NCI-H1092 (cell line): ENCODE measurements at places on chromosomes 16 and 17.

DNA sequence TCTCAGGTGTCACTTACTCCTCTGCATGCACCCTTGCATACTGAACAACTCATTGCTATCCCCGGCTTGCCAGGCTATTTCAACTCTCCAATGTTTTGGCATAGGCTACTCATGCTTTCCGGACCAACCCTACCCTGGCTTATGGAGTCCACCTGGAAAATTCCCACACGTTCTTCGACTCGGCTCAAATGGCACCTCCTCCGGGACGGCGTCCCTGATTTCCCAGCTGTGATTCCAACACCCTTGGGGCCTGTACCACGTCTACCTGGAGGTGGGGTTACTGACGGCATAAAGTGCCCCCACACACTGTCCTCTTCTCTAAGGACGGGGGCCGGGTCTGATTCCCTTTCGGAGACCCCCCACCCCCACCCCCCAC, 498 bp downstream of the SMYD4 start:
- DNase-seq: no peak

DNA sequence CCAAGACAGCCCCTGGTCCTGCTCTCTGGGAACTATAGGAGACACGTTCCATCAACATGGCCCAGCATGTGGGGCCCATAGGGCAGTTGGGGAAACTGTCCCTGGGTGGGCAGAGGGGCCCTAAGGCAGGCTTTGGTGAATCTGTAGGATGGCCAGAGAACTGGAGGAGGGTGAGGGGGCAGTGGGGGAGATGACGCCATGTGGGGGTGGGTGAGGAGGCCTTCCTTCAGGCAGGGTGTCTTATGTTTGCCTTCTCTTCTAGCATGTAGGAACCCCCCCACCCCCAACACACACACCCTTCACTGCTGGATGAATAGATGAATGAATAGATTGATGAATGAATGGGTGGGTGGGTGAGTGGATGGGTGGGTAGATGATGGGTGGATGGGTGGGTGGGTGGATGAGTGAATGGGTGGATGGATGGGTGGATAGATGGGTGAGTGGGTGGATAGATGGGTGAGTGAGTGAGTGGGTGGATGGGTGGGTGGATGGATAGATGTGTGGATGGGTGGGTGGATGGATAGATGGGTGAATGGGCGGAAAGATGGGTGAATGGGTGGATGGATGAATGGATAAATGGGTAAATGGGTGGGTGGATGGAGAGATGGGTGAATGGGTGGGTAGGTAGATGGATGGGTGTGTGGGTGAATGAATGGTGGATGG, 2.5 kb upstream of the CBFA2T3 start:
- DNase-seq: no peak

DNA sequence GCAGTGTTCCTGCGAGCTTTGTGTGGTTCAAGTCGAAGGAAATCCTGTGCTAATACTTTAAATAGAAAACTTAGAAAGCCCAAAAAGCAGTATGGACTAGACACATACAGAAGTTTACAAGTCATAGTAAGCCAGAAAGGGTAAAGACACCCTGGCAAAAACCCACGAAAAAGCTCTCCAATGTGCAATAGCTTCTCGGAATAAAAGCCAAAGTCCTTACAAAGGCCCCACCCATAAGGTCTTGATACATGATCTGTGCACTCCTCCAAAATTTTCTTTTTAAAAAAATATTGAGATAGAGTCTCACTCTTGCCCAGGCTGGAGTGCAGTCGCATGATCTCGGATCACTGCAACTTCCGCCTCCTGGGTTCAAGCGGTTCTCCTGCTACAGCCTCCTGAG, 10.3 kb downstream of the C16orf86 start:
- DNase-seq: no peak

- DNase-seq: no peak
Observed at GRCh38 chr16:88009563-88010342, 58.5 kb downstream of the BANP start.

DNA sequence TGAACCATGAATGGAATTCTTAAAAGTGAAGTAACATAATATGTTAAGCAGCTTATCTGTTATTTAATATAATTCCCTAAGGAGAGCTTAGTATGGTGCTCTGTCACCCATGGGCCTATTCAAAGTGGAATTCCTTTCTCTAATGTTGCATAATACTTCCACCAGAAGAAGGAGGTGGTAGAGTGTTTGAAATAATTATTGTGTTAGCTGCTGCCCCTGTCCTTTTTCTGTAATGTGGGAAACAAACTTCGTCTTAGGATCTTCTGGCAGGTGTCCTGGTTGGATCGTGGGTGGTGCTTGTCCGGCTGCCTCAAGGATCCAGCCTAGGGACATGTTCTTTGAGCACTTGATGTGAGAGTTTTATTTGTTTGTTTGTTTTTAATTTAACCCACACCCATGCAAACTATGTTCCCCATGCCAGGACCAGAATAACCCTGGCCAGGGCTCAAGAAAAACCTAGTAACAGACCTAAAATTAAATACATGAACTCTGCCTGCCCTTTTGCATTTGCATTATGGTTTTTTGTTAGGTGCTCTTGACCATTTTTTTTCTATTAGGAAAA, 46.1 kb downstream of the ZNRF1 start:
- no peak for DNase-seq

DNA sequence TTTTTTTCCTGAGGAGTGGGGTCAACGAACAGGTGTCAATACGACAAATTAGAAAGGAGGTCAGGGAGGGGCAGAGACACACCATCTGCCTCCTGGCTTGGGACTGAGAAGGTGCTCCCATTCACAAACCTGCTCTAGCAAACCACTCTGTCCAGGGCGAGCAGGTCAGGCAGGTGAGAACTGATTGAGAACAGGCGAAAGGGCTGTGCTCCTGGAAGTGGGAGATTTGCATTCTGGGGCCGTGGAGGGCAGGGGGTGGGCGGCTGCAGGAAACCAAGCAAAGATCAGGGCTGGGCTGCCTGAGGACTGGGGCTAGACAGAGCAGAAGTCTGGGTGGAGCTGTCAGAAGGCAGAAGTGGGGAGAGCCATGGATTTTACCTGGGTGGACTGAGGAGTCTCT, 98.9 kb upstream of the NLRP1 start:
- DNase-seq: no peak

DNA sequence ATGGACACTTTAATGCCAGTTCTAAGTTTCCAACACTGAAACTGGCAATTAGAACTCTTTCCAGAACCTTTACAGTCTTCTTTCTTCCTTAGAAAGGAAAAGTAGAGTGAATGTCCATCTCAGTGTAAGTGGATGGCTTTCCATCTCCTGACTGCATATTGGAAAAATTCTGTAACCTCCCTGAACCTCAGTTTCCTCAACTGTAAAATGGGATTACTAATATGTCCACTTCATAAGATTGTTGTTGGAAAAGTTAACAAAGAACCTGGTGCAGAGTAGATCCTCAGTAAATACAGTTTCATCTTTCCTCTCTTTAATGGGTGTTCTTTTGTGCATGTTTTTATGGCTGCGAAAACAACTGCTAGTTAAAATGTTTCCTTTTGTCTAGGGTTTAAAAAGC, 2.6 kb downstream of the TMEM98 start:
- no peak for DNase-seq

GRCh38 chr17:28841901-28842281, 699 bp downstream of the FAM222B start:
- DNase-seq: no peak

DNA sequence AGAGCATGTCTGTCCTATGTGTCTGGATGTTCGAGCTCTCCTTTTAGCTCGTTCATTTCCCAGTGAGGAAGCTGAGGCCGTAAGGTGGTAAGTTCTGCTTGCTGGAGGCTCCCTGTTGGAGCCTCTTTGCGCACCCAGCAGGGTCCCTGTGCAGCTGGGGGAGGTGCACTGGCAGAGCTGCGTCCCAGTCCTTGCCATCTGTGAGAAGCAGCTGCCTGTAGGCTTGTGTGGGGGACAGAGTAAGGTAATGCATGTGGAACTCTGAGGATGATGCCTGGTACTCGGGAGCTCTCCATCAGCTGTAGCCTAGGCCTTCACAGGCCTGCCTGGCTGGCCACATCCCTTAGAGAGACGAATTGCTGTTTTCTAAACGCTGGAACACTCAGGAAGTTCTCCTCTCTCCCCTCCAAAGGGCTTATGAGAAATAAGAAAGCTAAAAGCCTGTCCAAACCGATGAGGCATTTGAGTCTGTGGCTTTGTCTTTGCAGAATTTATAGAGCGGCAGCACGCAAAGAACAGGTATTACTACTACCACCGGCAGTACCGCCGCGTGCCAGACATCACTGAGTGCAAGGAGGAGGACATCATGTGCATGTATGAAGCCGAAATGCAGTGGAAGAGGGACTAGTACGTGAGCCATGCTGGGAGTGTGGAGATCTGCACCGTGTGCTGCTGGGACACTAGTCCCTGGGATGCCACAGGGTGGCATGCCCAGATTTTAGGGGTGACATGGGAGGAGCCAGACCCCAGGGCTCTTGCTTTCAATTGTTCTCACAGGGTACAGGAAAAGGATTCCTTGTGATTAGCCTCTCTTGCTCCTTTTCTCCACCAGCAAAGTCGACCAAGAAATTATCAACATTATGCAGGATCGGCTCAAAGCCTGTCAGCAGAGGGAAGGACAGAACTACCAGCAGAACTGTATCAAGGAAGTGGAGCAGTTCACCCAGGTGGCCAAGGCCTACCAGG, 1.6 kb downstream of the NDUFB10 start:
- DNase-seq: no peak

DNA sequence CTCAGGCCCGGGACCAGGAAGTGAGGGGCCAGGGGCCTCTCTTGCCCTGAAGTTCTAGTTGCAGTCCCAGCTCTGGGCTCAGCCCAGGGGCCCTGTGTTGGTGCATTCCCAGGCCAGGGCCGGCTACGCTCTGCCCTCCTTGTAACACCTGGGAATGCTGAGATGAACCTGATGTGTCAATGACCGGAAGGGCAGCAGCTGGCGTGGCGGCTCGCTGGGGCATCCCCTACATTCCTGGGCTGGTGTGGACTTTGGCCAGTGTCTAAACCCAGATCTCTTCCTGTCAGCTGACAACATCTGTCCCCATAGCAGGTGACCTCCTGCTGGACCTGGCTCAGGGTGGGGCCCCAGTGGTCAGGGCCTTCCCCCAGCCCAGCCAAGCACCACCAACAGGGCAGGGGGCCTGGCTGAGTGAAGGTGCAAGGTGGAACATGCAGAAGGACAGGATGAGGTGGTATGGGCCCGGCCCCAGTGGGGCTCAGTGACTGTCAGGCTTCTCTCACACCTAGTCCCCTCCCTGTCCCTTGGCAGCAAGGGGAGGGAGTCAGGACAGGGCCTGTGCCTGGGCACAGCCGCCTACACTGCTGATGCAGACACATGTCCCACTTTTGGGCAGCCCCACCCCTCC, 15.9 kb downstream of the FAM83G start:
- DNase-seq: no peak

GRCh38 chr17:50192144-50192617, 9.2 kb downstream of the COL1A1 start:
- no peak for DNase-seq

- no peak for DNase-seq
Observed at GRCh38 chr16:66935314-66936011, at the start of gene CES2. Gene CES2 (plus strand): TSS chr16:66935516. CDS start chr16:66935636, 120 bp downstream.

DNA sequence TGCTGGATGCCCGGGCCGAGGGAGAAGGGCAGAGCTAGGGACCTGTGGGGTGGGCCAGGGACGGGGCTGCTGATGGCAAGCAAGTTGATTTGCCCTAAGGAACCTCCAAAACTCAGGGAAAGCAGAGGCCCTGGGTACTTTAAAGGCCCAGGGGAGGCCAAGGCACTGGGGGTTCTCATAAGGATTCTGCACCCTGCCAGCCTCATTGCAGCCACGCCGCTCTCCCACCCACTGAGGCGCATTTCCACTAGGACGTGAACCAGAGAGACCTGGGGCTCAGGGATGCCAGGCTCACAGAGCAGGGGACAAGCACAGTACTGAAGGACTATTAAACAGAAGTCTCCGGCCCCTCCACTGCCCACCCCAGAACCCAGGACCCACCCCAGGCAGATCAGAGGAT, 39.4 kb upstream of the RBFOX3 start:
- no peak for DNase-seq

GRCh38 chr16:67825906-67826305, 16.2 kb upstream of the THAP11 start:
- no peak for DNase-seq

GRCh38 chr17:14594690-14595089, 293.8 kb downstream of the HS3ST3B1 start:
- DNase-seq: no peak

DNA sequence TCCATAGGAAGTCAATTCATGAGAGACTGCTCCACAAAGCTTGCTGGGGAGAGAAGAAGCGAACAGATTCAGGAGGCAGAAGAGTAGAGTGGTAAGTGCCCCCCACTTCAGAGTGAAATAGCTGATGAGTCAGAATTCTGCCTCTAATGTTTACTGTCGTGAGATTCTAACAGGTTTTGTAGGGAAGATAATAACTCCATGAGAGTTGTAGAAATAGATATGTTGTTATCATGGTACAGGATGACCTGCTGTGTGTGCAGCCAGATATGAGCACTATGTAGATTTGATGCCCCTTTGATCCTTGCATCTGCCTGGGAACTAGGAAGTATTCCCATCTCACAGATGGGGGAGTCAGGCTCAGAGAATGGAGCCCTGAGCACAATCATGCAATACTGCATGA, 502.4 kb upstream of the CDH11 start:
- DNase-seq: no peak

- no peak for DNase-seq
Observed at GRCh38 chr17:71071837-71072236, 902.5 kb downstream of the KCNJ2 start.

- no peak for DNase-seq
Observed at GRCh38 chr16:79363035-79363434, 237.5 kb downstream of the MAF start.

DNA sequence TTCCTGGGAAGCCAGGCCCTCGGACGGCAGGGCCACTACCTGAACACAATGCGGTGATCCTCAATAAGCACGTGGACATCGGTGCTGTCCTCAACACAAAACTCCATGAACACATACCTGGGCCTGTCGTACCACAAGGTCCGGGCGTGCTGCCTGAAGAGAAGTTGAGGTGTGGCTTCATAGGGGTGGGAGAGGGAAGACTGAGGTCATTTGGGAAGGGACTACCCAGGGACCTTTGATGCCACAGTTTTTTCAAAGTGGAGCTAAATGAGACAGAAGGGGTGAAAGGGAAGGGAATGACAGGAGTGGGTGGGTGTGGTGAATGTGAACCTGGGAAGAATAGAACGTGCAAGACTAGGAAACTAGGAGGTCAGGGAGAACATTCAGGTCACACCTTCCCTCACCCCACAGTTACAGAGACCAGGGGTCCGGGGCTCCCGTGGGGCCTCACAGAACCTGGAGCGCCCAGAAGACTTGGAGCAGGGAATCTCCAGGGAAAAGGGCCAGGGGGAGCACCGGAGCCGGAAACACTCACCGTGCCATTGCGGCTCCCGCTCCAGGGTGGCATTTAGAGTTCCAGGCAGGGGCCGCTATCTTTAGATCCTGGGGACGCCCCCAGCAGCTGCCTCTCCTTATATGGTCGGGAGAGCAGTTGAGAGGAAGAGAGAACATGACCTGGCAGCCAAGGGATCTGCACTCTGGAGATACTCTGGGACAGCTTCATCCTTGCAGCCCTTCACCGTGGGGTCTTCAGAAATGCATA, at the start of gene PTGES3L:
PTGES3L (minus strand) TSS at position 570 of the 763 bp plus-strand sequence; CDS start at position 543, 27 bp downstream.
- peak; percentile 72 for DNase-seq
